ENCODE measurements at places on chromosomes 5 and 9. TPM values are rescaled to one million over a fixed set of nuclear protein-coding genes. Genes with fewer than 3 reads are reported as not detected.

Gene PPP3R2
- not detected for total RNA-seq

Gene BHMT2
- 2.1 TPM for total RNA-seq

Gene MTMR12
- total RNA-seq, result 27.6 TPM

Gene SLC36A2
- total RNA-seq, result not detected

Gene SUSD3
- 4.0 TPM for total RNA-seq

Gene COMMD10
- 23.9 TPM for total RNA-seq

- H3K4me1 ChIP-seq, result no peaks in the 10 kb centered on the region
- H3K27me3 ChIP-seq, result no peaks in the 10 kb centered on the region
- no peak overlapping the region for H3K27ac ChIP-seq
- no peak for DNase-seq
Observed at GRCh38 chr9:108950168-108950567, 16.0 kb downstream of the ABITRAM start.

- no peaks in the 10 kb centered on the region for H3K27me3 ChIP-seq
- no peaks in the 10 kb centered on the region for H3K36me3 ChIP-seq
- DNase-seq, result peak; percentile 5
- no peak overlapping the region for H3K27ac ChIP-seq
Observed at GRCh38 chr5:88489364-88489763, 220.7 kb upstream of the TMEM161B start.

DNA sequence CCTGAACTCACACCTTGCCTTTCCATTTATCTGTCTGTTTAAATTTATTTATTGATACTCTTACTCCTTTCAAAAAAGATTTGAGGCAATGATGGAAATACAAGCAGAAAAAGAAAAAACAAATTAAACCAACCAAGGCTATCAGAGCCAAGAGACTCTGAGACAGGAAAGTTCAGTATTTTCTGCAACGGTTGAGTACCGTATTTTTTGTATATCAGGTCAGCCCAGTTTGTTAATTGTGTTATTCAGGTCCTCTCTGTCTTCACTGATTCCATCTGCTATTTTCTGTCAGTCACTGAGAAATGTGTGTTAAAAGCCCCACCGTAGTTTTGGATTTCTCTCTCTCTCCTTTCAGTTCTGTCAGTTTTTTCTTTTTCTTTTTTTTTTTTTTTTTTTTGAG lies 134.5 kb upstream of the SMIM23 start:
- no peaks in the 10 kb centered on the region for H3K4me1 ChIP-seq
- H3K4me3 ChIP-seq, result no peak overlapping the region
- no peak for DNase-seq

GRCh38 chr9:112558476-112558875 lies 71.8 kb downstream of the KIAA1958 start:
- H3K27ac ChIP-seq, result no peak overlapping the region
- H3K36me3 ChIP-seq, result no peaks in the 10 kb centered on the region
- no peaks in the 10 kb centered on the region for H3K27me3 ChIP-seq
- no peak for DNase-seq

DNA sequence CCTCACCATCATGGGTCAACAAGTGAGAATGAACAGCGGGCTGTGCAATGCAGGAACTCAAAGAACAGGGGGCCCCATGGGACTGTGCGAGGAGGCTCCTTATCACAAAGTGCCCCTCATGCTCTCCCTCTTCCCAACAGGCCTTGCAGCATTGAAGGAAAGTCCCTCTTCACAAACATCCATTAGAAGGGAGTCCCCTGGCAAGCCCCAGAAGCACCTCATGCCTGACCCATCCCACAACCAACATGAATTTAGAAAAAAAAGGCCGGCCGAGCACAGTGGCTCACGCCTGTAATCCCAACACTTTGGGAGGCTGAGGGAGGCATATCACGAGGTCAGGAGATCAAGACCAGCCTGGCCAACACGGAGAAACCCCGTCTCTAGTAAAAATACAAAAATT lies 122.6 kb upstream of the FSTL4 start:
- no peak overlapping the region for H3K4me3 ChIP-seq
- no peak overlapping the region for H3K27ac ChIP-seq
- no peaks in the 10 kb centered on the region for H3K36me3 ChIP-seq
- no peaks in the 10 kb centered on the region for H3K27me3 ChIP-seq
- no peak for DNase-seq

GRCh38 chr5:14164164-14165163 lies 21.3 kb downstream of the TRIO start:
- H3K27ac ChIP-seq, result no peak overlapping the region
- no peaks in the 10 kb centered on the region for H3K36me3 ChIP-seq
- no peaks in the 10 kb centered on the region for H3K27me3 ChIP-seq
- no peak overlapping the region for H3K4me3 ChIP-seq

DNA sequence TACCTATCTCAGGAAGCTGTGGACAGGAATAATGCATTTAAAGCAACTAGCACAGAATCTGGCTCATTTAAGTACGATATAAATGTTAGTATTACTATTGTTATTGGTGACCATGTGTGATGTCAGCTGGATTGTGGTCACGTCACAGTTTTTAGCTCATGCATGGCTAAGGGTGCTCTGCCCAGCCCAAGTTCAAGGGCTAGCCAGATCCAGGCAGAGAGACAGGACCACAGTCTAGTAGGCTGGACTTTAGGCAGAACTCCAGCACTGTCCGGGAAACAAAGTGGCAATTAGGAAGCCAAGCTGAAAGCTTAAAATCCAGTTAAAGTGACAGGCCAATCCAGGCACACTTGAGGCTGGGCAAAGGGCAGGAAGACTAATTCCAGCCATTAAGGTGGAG lies 273.6 kb downstream of the ADAMTSL1 start:
- no peak overlapping the region for H3K4me3 ChIP-seq
- H3K36me3 ChIP-seq, result no peaks in the 10 kb centered on the region
- no peaks in the 10 kb centered on the region for H3K27me3 ChIP-seq
- H3K27ac ChIP-seq, result no peak overlapping the region
- no peak for DNase-seq

- no peak overlapping the region for H3K4me3 ChIP-seq
- no peak for DNase-seq
- no peaks in the 10 kb centered on the region for H3K36me3 ChIP-seq
Observed at GRCh38 chr5:126852841-126853271, 75.9 kb downstream of the LMNB1 start.

GRCh38 chr9:116939614-116940013 lies 252.5 kb downstream of the TRIM32 start:
- no peak overlapping the region for H3K4me3 ChIP-seq
- no peak overlapping the region for H3K27ac ChIP-seq
- H3K27me3 ChIP-seq, result no peaks in the 10 kb centered on the region
- no peaks in the 10 kb centered on the region for H3K36me3 ChIP-seq

- no peaks in the 10 kb centered on the region for H3K27me3 ChIP-seq
- DNase-seq, result no peak
- no peaks in the 10 kb centered on the region for H3K4me1 ChIP-seq
- no peak overlapping the region for H3K27ac ChIP-seq
- no peak overlapping the region for H3K4me3 ChIP-seq
Observed at GRCh38 chr5:99998319-99998718, 536.9 kb upstream of the FAM174A start.

DNA sequence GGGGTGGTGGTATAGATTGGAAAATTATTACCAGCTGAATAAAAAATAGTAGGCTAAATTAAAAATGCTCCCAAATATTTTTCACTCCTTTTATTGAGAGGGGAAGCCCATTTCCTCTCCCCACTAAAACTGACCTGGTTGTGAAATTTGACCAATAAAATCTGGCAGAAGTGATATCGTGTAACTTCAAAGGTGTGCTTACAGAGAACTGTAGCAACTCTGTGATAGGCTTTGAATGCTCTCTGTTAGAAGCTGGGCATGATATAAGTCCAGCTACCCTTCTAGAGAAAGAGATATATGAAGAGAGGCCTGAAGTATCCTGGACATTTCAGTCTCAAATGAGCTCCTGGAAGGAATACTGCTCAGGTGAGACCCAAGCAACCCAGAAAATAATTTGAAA lies 10.2 kb upstream of the RFK start:
- H3K4me3 ChIP-seq, result no peak overlapping the region
- H3K36me3 ChIP-seq, result no peaks in the 10 kb centered on the region
- H3K4me1 ChIP-seq, result peaks cover 5% of the 10 kb centered on the region
- no peak for DNase-seq

- peak; percentile 41 for DNase-seq
- H3K4me1 ChIP-seq, result no peaks in the 10 kb centered on the region
- H3K4me3 ChIP-seq, result no peak overlapping the region
- no peaks in the 10 kb centered on the region for H3K27me3 ChIP-seq
- no peak overlapping the region for H3K27ac ChIP-seq
Observed at GRCh38 chr5:173396311-173396993, 68.2 kb upstream of the STC2 start.

DNA sequence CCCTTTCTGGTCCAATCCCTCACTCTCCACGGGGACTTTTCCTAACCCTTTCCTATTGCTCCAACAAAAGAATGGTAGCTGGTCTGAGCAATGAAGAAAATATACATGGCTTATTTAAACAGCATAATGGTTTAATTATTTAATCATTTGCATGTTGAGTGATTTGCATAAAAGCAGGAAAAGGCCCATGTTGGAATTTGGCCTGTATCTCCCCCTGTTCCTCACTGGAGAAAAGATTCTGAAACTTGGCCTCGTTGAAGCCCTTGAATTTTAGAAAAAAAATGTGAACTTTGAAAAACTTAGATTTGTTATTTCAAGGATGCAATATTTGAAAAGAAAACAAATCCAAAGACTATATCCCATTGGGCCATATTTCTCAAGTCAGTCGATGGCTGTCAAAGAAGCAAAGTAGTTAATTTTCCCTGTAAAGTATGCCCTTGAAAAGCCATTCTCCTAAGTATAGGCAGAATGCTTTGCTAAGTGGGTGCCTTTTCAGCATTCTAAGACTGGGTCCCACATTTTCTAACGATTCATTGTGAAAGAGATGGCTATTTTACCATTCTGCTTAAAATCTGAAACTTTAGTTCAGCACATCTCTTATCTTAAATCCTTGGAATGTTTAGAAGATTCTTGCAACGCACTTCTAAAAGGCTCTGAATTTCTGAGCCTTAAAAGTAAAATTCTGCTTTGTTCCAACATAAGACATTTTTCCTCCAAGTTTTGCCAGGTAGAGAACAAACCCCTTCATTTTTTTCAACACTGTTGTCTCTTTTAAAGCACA lies 428.8 kb downstream of the ARHGEF28 start:
- no peak overlapping the region for H3K27ac ChIP-seq
- no peaks in the 10 kb centered on the region for H3K27me3 ChIP-seq
- H3K4me1 ChIP-seq, result peaks cover 3% of the 10 kb centered on the region

- H3K4me1 ChIP-seq, result peaks cover 37% of the 10 kb centered on the region
- H3K27me3 ChIP-seq, result peaks cover 12% of the 10 kb centered on the region
- H3K36me3 ChIP-seq, result no peaks in the 10 kb centered on the region
- peak overlapping the region; percentile 49 for H3K4me3 ChIP-seq
- DNase-seq, result no peak
- peak overlapping the region; percentile 72 for H3K27ac ChIP-seq
Observed at GRCh38 chr5:140038373-140038957, 4.6 kb downstream of the NRG2 start.

- no peaks in the 10 kb centered on the region for H3K36me3 ChIP-seq
- peaks cover 11% of the 10 kb centered on the region for H3K4me1 ChIP-seq
- no peak for DNase-seq
- H3K4me3 ChIP-seq, result no peak overlapping the region
- H3K27me3 ChIP-seq, result no peaks in the 10 kb centered on the region
Observed at GRCh38 chr5:160930406-160930805, 78.4 kb upstream of the ATP10B start.

DNA sequence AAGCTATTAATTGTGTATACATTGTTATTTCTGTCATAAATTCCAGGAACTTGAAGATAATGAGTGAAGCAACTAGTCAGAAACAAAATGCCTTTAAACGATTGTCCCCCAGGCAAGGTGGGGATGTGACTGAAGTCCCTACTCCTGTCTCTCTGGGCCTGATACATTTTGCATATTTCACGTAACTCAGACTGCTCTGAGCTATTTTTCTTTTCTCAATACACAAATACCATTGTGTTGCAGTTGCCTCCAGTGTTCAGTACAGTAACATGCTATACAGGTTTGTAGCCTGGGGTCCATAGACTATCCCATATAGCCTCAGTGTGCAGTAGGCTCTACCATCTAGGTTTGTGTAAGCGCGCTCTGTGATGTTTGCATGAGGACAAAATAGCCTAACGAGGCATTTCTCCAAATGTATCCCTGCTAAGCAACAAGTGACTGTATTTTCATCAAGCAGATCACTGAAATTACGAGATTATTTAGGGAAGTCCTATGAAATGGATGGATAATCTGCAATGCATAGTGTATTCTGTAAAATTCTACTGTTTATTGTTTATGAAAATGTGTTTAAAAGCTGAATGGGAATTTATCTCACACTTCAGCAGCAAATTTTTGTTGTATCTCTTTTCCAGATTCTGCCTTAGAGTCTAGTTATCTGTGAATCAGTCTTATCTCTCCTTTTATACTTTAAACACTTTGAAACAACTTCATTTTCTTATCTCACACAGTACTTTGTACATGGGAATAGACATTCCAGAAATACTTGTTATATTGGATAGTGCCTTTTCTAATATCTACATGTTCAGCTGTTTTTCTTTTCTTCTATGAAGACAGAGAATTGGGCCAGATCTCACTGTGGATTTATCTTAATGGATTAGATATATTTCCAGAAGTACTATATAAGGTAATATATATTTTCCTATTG lies 150.5 kb downstream of the CD180 start:
- H3K36me3 ChIP-seq, result no peaks in the 10 kb centered on the region
- H3K4me1 ChIP-seq, result peaks cover 26% of the 10 kb centered on the region
- DNase-seq, result no peak
- peak overlapping the region; percentile 2 for H3K27ac ChIP-seq

DNA sequence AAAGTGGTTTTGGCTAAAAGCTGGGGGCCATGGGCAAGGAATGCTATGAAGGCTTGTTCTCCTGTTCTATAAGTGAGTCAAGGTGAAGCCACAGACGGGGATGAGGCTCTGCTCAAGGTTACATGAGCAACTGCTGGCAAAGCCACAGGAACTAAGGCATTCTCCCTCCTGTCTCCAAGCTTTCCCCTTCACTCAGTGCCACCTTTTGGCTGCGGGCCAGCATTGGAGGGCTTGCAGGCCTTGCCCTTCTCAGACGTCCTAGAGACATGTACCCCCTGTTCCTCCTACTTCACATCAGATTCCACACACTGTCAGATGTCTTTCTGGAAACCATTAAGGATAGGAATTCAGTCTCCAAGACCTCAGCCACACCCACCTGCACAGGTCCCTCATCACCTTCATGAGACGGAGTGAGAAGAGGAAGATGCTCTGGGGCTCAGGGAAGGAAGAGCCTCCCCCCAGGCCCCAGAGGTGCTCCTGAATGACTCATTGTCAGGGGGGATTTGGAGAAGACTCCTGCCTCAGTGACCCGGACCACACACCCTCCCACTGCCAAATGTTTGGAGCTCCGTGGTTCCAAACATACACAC lies 20.5 kb upstream of the MEIKIN start:
- no peaks in the 10 kb centered on the region for H3K36me3 ChIP-seq
- no peak overlapping the region for H3K4me3 ChIP-seq
- H3K27ac ChIP-seq, result no peak overlapping the region
- no peaks in the 10 kb centered on the region for H3K4me1 ChIP-seq
- DNase-seq, result no peak
